Left forelimb (tissue), 1 donor: ENCODE measurements at places on chromosomes 4 and X.

DNA sequence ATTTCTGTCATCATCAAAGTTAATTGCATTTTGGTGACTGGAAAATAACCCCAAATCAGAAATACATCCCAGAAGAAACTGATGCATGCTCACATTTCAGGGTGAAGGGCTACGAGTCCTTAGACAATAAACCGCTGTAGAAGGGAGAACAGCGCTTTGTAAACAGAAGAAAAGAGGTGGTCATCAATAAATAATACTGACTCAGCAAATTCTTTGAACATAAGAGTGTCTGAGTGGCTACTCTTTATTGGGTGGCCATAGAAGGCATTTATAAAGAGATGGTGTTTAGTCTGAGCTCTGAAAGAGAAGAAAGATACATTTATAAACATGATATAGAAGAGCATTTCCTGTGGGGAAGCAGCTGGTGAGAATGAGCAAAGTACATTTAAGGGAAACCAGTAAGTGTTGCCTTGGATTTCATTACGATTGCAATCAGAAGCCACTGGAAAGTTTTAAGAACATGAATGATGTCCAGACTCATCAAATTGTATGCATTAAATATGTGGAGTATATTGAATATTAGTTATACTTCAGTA is 246.9 kb upstream of the GIMD1 start:
- no peak for DNase-seq

DNA sequence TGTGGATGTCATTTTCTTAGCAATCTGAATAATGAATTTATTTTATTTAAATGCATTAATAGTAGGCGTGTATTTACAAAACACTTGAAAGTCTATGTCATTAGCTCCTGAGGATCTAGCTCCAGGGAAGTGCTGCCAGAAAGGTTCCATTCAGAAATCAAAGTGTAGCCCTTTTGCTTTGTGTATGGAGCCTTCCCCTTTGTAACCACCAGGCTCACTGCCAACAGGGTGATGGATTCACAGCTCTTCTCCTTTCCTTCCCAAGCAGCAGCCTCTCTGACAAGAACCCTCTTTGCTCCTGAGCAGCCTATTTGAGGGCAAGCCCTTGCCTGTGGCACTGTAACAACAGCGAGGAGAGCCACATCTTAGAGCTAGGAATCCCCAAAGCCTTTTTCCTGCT is 286.0 kb upstream of the RASGEF1B start:
- DNase-seq = no peak

DNA sequence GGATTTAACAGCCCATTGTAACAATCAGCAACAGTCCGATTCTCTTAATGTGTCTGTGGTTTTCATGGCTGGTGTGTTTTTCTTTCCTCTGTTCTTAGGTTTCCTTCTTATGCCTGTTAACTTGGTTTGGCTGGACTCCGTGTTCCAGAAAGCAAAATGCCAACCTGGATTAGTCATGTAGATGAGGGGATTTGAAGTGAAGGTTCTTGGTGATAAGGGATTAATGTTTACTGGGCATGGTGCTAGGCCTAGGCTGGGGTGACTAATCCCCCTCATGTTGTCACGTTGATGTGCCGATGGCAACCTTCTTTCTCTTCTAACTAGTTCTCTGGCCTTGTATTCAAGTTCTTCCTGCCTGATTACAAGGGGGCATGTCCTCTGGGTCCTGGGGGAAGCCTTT is 85.9 kb downstream of the REPS2 start:
- DNase-seq = no peak

GRCh38 chr4:2882341-2882740 is 38.7 kb downstream of the ADD1 start:
- no peak for DNase-seq

DNA sequence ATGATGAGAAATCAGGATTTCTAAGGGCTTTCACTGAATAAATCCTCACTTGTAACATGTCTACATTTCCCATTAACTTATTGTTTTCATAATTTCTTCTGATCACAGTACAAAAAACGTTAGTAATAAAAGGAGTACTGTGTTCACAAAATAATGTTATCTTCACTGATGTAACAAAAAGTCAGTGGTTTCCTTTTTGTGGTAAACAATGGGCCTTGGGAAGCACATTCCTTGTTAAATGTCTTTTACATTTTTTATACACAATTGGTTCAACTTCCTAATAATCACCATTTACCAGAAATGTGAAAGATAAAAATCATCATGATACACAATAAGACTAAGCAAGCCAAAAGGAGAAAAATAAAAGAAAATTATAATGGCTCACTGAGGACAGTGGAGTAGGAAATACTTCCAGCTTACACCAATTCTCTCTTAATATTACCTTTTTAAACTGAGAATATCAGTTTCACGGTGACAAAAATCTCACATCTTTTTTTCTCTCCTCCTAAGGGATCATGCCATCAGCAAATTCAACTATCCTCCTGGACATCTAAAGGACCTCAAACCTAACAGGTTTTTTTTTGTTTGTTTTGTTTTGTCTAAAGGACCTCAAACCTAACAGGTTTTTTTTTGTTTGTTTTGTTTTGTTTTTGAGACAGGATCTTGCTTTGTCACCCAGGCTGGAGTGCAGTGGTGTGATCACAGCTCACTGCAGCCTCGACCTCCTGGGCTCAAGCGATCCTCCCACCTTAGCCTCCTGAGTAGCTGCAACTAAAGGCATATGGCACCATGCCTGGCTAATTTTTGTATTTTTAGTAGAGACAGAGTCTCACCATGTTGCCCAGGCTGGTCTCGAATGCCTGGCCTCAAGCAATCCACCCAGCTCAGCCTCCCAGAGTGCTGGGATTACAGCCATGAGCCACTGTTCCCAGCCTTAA is 57.3 kb downstream of the FRYL start:
- DNase-seq = no peak

- no peak for DNase-seq
These were observed 112.1 kb downstream of the DRD5 start for GRCh38 chr4:9893329-9894108.

DNA sequence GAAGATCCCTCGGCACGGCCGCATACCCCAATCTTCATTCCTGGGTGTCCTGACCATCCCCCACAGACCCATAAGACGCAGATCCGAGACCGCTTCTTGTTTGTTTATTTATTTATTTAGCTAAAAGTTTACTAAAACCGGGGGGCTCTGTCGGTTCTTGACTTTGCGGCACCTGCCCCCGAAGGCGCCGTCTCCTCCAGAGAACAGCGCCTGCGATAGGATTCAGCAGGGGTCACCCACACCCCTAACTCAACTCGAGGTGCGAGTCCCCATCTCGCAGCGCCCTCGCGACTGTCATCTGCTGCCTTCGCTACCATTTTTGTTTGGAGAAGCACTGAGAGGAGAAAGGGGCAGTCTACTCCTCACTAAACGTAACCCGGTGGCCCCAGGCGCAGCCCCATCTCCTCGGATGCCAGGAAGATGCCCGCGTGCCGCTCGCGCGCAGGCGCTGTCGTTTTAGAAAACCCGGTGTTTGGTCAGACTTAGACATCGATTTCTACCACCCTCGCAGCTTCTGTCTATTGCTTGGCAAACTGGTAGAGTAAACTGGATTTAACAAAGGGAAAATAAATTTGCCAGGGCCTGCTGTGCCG is 18.9 kb upstream of the GPR101 start:
- DNase-seq = no peak

DNA sequence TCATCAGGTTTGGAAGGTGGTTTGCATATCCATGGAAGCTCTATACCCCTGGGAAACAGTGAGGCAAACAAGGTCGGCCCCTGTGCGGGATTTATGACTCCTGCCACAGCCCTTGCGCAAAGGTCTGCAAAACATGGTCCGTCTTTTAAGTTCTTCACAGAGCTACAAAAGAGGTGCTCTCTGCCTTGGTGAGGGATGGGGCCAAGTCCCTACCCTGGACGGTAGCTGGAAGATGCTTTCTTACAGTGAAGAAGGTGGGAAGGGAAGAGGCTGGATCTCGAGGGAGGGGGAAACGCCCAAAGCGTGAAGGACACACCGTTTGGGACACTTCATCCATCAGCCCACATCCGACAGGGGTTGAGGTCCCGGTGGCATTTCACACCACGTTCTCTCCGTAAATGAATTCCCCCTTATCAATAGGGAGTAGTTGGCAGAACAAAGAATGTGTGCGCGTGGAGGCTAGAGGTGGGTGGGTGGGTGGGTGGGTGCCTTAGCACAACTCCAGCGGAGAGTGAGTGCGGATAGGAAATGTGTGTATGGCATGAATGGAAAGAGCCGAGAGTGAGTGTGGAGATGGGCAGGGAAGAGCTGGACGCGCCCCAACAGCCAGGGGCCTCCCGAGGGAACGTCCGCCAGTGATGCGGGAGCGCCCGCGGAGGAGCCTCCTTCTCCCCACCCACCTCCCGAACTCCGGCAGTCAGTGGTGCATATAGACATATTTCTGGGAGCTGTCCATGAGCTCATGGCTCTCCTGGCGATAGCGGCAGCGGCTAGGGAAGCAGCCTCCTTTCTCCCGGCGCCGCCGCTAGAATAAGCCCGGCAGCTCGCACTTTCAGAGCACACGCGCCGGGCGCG is 68.3 kb downstream of the LARP7 start:
- peak; percentile 71 for DNase-seq
